ENCODE measurements at places on chromosomes 2 and 18.

- no peak for DNase-seq
Measured at GRCh38 chr2:201842131-201842860, 36.0 kb downstream of the CDK15 start.

DNA sequence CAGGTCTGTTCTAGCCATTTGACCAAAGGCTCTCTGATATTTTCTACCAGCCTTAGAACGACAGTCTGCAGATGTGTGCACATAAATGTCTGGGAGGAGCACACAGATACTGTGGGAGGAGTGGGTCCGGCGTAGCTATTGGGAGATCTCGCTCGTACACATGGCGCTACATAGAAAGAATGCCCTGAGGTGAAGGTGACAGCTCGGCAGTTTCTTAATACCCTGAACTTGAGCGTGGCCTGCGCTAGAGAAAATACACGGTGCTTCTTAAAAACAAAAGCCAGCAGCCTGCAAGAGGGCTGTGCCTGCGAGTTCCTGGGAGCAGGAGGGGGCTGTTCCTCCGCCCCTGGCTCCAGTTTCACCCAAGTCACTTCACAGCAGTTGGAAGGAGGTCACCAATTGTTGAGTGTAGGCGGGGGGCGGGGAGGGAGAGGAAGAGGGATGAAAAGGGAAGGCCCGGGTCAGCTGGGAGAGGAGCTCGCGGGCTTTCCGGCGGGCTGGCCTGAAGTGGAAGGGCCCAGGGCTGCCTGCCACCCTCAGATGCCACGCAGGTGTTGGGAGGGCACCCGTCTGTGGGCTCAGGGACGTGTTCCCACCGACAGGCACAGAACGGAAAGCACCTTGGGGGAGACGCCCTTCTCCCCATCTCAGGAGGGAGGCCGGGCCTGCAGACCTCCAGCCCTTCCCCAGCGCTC lies 124.7 kb upstream of the ZNF516 start:
- no peak for DNase-seq

- no peak for DNase-seq
Measured at GRCh38 chr18:63468575-63468974, 8.2 kb upstream of the SERPINB5 start.

- DNase-seq: no peak
Measured at GRCh38 chr2:237150831-237151375, 65.2 kb downstream of the COPS8 start.

- no peak for DNase-seq
Measured at GRCh38 chr18:41809652-41810051, 145.4 kb upstream of the PIK3C3 start.

GRCh38 chr18:74244554-74244953 lies 47.2 kb downstream of the CYB5A start:
- DNase-seq: no peak

GRCh38 chr2:55309446-55309845 lies 40.4 kb upstream of the MTIF2 start:
- DNase-seq: peak; percentile 19

- no peak for DNase-seq
Measured at GRCh38 chr2:159617100-159617499, 752 bp upstream of the BAZ2B start.

- no peak for DNase-seq
Measured at GRCh38 chr2:112897624-112897978, 13.4 kb upstream of the IL37 start.

GRCh38 chr2:238986491-238987351 lies 138.8 kb downstream of the TWIST2 start:
- no peak for DNase-seq

DNA sequence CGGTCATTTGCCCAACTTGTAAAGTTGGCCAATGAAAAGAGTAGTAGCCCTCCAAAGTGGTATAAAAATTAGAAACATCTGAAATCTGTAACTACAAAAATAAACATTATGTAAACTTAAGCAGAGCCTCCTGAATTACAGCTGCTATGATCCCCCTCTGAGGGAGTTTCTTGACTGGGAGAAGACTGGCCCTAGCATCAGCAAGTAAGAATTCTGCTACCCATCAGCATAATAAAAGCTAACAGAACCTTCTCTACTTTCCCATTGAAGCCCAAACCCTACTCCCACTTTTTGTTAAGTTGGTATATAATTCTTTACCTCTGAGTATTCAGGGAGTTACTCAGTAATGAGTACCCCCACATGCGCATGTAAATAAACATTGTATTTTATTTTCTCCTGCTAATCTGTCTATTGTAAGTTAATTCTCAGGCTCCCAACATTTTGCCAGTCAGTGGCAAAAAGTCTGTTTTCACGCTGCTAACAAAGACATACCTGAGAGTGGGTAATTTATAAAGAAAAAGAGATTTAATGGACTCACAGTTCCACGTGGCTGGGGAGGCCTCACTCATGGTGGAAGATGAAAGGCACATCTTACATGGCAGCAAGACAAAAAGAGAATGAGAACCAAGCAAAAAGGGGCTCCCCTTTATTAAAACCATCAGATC lies 71.3 kb downstream of the MYL12B start:
- no peak for DNase-seq

DNA sequence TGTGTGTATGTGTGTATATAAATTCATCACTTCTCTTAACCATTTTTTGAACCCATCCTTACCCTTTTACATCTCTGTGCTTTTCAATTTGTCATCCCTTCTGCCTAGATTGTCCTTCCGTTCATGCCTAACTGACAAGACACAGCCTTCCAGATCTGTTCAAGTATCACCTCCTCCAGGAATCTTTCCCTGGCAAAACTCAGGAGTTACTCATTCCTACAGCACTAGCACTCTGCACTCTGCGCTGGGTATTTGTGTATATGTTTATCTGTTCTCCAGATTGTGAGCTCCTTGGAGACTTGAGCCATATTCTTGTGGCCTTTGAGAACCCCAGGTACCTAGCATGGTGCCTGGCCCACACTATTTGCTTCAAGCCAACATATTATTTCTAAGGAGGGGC lies 26.8 kb upstream of the ASXL2 start:
- DNase-seq: no peak

DNA sequence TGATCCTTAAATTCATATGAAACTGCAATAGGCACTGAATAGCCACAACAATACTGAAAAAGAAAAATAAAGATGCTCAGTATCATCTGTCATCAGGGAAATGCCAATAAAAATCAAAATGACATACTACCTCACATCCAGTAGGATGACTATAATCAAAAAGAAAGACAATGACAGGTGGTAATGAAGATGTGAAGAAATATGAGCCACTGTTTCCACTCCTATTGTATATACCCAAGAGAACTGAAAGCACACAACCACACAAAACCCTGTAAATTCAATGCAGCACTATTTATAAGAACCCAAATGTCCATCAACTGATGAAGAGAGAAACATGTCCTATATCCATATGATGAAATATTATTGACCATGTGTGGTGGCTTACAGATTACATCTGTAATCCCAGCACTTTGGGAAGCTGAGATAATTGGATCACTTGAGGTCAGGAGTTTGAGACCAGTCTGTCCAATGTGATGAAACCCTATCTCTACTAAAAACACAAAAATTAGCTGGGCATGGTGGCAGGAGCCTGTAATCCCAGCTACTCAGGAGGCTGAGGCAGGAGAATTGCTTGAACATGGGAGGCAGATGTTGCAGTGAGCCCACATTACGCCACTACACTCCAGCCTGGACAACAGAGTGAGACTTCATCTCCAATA lies 39.9 kb downstream of the MAP3K2 start:
- DNase-seq: no peak

DNA sequence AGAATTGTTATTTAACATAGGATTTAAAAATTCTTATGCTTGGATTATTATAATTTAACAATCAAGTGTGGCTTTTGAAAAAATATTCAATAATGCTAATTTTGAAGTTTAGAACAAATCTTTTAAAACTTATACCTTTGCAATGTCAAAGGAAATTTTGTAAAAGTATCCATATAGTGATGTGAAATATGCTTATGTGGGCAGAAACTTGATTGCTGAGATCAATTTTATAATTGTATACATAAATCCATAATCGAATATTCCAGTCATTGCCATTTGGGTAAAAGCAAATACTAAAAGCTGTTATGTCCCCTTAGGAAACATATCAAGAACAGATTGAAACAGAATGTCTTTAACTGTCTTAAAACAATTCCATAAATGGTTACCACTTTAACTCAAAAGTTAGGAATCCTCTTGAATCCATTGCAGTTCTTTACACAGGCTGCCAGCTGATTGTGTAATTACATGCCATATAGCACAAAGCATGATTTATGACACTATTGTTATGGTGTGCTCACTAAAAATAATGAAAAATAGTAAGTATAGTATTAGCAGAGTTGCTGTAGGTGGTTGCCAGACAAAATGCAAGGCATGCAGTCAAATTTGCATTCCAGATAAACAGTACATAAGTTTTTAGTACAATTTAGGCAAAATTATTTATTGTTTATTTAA lies 24.2 kb downstream of the PLCL1 start:
- peak; percentile 24 for DNase-seq

DNA sequence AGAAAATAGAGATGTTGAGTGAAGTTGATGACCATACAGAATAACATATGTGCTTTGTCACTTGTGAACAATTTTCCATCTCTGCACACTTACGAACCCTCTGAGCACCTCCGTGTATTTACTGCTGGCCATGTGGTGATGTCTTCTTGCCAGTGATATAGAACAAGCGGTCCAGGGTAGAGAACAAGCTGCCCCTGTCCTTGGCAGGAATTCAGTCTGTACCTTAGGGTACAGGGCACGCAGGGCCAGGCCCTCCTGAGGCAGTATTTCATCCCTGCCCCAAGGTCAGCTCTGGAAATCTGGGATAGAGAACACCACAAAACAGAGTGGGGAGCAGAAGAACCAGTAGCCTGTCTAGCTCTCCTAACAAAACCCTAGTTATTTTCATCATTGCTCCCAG lies 44.6 kb downstream of the CDCA7 start:
- DNase-seq: no peak

GRCh38 chr18:25341831-25342230 lies 10.1 kb downstream of the ZNF521 start:
- no peak for DNase-seq

DNA sequence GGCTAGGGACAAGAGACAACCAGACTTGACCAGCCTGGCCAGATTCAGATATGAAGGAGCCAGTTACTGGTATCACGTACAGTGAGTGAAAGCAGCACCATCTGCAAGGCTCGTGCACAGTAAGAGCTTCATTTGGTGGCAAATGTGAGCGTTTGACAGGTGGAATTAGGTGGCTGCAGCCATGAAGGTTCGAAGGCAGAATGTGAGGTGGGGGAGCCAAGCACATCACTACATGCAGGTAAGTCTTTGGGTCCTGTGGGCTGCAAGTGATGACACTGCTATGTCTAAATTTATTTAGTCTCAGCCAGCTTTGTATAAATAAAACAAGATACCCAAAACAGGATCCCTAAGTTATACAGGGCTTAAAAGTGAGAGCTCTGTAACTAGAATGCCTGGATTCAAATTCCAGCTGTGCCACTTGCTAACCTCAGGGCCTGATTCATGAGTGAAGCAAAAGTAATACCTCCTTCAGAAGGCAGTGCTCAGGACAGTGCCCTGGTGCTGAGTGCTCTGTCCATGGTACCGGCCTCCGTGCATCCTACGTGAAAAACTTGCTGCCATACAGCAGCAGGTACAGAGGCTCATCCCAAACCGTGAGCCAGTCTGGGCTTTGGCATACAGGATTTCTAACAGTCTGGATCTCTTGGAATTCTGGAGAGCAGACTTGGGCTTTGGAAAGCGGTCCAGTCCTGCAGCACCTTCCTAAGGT lies 18.6 kb downstream of the DDX18 start:
- DNase-seq: no peak

- no peak for DNase-seq
Measured at GRCh38 chr2:7373156-7373555, 455.9 kb downstream of the RNF144A start.

- no peak for DNase-seq
Measured at GRCh38 chr18:44730803-44731529, 50.3 kb downstream of the SETBP1 start.

GRCh38 chr2:167215595-167215994 lies 327.3 kb downstream of the XIRP2 start:
- DNase-seq: no peak

DNA sequence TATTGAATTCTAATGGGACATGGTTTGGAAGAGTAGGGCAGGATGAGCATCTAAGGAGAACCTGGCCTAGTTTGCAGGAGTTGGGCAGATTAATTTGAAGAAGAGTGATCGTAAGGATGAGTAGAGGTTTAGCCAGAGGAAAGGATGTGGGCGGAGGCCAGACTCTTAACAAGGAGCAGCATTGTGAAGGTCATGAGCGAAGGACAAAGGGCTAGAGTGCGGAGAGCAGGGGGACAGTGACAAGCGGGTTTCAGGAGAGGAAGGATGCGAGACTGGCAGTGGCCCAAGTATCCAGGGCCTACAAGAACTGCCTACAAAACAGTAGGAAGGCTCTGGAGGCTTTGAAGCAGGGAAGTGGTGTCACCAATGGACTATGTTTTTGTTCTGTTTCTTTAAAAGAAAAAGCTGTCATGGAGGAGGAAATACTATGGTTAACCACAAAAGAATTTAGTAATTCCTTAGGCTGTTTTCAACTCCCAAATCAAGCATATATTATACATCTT lies 20.1 kb downstream of the SLC66A3 start:
- no peak for DNase-seq

GRCh38 chr2:149884871-149885270 lies 297.3 kb upstream of the MMADHC start:
- no peak for DNase-seq

- DNase-seq: no peak
Measured at GRCh38 chr2:73994178-73994831, 9.6 kb downstream of the TET3 start.

DNA sequence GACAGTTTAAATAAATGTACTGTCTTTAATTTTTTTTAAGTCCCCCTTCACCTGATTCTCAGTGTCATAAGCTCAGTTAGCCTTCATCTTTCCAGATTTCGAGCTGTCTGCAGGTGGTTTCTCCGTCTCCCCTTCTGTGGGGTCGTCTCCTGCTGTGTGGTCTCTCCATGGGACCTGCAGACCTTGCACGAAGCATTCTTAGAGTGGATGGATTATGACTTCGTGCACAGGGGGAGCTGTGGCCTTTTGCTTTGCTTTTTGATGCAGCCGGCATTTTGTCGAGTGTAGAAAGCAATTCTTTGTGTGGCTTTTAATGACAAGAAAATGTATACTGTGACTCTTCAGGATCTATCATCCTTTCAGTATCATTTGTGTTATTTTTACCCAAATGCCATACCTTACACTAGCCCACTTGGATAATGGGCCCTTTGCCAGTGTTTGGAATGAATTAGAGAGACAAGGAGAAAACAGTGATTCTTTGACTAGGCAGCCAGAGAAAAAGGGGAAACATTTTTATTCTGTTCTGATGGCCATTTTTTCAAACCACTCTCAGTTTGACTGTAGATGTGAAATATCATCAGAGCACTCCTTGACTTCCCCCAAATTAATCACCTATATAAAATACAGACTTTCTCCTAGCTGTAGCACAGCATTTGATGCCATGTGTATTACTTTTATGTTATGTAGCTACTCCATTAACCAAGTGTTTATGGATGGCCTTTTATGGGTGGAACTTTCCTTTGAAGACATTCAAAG lies 54.3 kb downstream of the ITGA6 start:
- DNase-seq: no peak
